ENCODE measurements at places on chromosomes 13 and 19. TPM values are rescaled to one million over a fixed set of nuclear protein-coding genes. Genes with fewer than 3 reads are reported as not detected.

- no peak overlapping the region for H3K4me3 ChIP-seq
- no peaks in the 10 kb centered on the region for H3K4me1 ChIP-seq
These were observed 93.6 kb downstream of the SOX1 start for GRCh38 chr13:112160558-112160957.

DNA sequence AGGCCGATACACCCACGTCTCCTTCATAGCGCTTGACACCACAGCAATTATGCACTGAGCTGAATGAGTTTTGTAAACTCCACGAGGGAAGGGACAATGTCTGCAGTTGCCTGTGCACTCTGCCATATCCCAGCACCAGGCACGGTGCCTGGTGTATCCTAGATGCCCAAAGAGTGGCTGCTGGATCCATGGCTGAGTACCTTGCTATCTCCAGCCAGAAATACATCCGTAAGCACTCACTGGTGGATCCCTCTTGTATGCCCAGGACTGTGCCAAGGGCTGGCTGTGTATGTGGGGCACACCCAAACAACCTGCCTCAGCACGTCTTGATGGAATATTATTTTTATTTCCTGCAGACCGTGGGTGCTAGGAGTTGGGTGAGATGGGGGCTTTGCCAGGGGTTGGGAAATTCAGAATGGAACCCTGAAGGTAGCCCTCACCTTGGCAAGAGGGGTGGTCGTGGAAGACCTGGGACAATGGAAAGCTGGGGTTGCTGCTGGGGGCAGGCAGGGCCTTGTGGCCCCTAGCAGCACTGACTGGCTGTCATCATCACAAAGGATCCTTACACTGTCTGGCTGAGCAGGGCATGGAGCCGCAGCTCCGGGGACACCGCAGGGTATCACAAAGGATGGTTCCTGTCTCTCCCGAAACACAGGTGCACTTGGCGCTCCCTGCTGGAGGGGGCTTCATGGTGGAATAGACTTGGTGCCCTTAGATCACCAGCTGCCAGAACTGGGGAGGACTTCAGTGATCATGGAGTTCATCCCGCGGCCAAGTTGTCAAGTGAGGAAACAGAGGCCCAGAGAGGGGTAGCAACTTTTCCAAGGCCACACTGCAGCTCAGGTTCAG, 131.3 kb downstream of the URI1 start:
- no peaks in the 10 kb centered on the region for H3K27me3 ChIP-seq
- H3K27ac ChIP-seq = no peak overlapping the region
- no peak overlapping the region for H3K4me3 ChIP-seq

GRCh38 chr13:51034906-51035305, 76.2 kb downstream of the C13orf42 start:
- peaks cover 9% of the 10 kb centered on the region for H3K27me3 ChIP-seq
- H3K36me3 ChIP-seq = no peaks in the 10 kb centered on the region
- H3K27ac ChIP-seq = no peak overlapping the region

DNA sequence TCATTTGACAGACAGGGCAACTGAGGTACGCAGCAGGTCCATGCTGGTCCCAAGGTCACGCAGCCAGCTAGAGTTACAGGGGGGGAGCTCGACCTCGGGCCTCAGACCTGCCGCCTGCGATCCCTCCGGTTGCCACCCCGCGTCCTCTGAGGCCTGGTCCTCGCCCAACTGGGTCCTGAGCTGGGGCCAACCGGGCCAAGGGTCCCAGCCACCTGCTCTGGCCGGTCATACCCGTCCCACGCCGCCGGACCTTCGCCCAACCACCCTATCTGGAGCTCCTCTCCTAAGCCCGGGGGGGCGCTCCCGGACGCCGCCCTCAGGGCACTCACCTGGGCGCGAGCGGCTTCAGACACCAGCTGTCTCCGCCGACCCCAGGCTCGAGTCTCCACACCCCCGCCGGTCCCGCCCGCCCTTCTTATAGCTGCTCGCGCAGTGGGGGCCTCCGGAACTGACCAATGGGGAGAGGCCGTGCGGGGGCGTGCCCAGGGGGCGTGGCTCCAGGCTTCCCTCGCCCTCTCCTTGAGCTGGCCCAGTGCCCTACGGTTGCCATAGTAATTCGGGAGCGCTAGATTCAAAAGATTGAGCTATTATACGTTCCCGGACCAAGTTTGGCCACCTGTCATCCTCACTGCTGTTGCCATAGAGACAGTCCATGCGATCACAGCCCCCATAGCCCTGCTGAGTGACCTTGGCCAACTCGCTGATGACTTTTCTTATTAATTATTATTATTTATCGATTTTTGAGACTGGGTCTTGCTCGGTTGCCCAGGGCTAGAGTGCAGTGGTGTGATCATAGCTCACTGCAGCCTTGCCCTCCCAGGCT, at the start of gene PLIN5:
TSS of gene PLIN5 (minus strand) at position 389 of the 823 bp plus-strand sequence. CDS start 1,150 bp downstream, outside the sequence.
- no peaks in the 10 kb centered on the region for H3K4me1 ChIP-seq
- peak; percentile 96 for DNase-seq
- peaks cover 18% of the 10 kb centered on the region for H3K27me3 ChIP-seq
- no peaks in the 10 kb centered on the region for H3K36me3 ChIP-seq
- no peak within 1 kb of the TSS for H3K27ac ChIP-seq
- H3K4me3 ChIP-seq = no peak within 1 kb of the TSS

DNA sequence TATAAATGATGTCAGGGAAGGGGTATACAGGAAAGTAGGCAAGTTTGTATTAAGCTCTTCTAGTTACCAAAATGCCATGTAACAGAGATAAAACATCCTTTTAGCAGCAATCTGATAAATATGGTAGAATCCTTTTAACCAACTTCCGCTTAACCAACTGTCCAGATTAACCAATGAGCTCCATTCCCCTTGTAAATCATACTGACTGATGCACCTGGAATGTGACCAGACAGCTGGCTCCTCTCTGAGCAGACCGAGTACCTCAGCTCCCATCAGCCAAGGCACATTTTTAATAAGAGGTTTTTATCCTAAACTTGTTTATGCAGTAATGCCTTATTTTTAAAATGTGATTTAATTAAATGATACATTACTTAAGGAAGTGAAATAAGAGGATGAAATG, 66.4 kb downstream of the KLF12 start:
- H3K4me1 ChIP-seq = peaks cover 30% of the 10 kb centered on the region
- DNase-seq = peak; percentile 54
- H3K36me3 ChIP-seq = peaks cover 3% of the 10 kb centered on the region
- no peak overlapping the region for H3K27ac ChIP-seq
- no peak overlapping the region for H3K4me3 ChIP-seq

- no peaks in the 10 kb centered on the region for H3K36me3 ChIP-seq
- H3K4me3 ChIP-seq = no peak overlapping the region
- no peaks in the 10 kb centered on the region for H3K27me3 ChIP-seq
These were observed 2.1 kb upstream of the DPY19L3 start for GRCh38 chr19:32403291-32403995.

GRCh38 chr19:41376241-41376997, at the start of gene TMEM91:
Gene TMEM91, plus strand, starts transcription at chr19:41376533. Its CDS starts 1,777 bp downstream, at chr19:41378310.
- peak; percentile 88 for DNase-seq
- H3K4me3 ChIP-seq = peak within 1 kb of the TSS; percentile 81
- no peaks in the 10 kb centered on the region for H3K27me3 ChIP-seq
- H3K27ac ChIP-seq = peak within 1 kb of the TSS; percentile 41
- peaks cover 12% of the 10 kb centered on the region for H3K4me1 ChIP-seq
- H3K36me3 ChIP-seq = no peaks in the 10 kb centered on the region

- DNase-seq = no peak
- no peak overlapping the region for H3K4me3 ChIP-seq
- peaks cover 9% of the 10 kb centered on the region for H3K4me1 ChIP-seq
- H3K27me3 ChIP-seq = no peaks in the 10 kb centered on the region
These were observed 73.2 kb downstream of the GGACT start for GRCh38 chr13:100515410-100515800.

DNA sequence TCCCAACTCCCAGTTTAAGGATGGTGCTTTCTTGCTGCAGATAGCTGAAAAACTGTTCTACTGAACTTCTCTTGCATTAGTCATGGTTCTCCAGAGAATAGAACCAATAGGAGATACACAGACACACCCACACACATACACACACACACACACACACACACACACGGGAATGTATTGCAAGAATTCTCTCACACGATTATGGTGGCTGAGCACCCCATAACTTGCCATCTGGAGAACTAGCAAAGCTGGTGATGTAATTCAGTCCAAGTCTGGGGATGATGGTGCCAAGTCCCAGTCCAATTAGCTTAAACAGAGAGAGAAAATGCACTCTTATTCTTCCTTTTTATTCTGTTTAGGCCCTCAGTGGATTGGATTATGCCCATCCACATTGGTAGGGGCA, 643.9 kb downstream of the DIAPH3 start:
- DNase-seq = no peak
- H3K4me3 ChIP-seq = no peak overlapping the region
- H3K36me3 ChIP-seq = no peaks in the 10 kb centered on the region

DNA sequence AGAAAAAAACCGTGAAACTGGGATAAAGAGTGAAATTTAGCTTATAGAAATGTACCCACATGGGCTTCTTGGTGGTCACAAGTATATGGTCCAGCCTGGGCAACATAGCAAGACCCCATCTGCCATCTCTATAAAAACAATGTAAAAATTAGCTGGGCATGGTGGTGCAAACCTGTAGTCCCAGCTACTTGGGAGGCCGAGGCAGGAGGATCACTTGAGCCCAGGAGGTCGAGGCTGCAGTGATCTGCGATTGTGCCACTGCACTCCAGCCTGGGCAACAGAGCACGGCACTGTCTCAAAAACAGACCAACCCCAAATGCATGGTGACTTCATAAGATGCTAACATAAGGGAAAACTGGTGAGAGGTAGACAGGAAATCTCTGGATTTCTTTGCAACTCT, 54.4 kb downstream of the GNG7 start:
- H3K4me3 ChIP-seq = no peak overlapping the region
- H3K4me1 ChIP-seq = no peaks in the 10 kb centered on the region
- H3K27me3 ChIP-seq = peaks cover 1% of the 10 kb centered on the region
- no peak overlapping the region for H3K27ac ChIP-seq
- no peak for DNase-seq

- no peak overlapping the region for H3K4me3 ChIP-seq
- H3K36me3 ChIP-seq = peaks cover 55% of the 10 kb centered on the region
- H3K27ac ChIP-seq = no peak overlapping the region
- H3K27me3 ChIP-seq = no peaks in the 10 kb centered on the region
These were observed 21.0 kb downstream of the TPP2 start for GRCh38 chr13:102617697-102618350.

DNA sequence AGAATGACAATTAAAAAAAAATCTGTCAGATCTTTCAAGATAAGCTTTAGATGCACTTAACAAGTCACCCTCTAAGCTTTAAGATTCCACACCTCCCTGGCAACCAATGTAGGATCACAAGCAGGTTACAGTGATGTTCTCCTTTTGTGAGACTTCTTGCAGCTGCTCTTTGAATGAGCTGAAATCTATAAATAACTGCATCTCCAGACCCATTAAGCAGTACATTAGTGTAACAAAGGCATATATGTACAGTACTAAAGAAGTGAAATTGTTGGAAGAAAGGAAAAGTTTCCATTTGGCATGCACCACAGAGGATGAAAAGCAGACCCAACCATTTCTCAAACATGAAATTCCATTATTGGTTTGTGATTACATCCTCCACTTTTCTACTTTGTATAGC, 364.7 kb downstream of the ENOX1 start:
- no peak for DNase-seq
- H3K27me3 ChIP-seq = no peaks in the 10 kb centered on the region
- H3K4me1 ChIP-seq = no peaks in the 10 kb centered on the region
- H3K27ac ChIP-seq = no peak overlapping the region
- no peak overlapping the region for H3K4me3 ChIP-seq

GRCh38 chr13:33353210-33353609, 67.7 kb upstream of the STARD13 start:
- no peak for DNase-seq
- no peak overlapping the region for H3K4me3 ChIP-seq
- peaks cover 21% of the 10 kb centered on the region for H3K4me1 ChIP-seq
- H3K36me3 ChIP-seq = no peaks in the 10 kb centered on the region
- H3K27ac ChIP-seq = no peak overlapping the region

DNA sequence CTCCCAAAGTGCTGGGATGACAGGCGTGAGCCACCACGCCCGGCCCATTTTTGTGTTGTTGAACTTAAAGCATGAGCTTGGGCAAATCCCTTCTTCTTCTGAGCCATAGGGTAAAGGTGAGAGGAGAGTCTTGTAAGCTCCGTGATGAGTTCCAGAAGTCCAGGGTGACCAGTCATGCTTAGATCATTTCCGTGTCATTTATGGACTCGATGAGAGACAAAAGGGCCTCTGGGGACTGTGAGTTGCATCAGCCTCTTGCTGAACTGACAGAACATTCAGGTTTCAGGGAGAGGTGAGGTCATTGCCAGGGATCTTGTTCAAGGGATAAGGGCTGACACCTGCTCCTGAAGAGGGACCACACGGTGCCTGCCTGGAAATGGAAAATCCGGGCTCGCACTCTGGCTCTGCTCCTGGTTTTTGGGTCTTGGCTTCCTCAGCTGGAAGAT, 53.6 kb downstream of the GADD45B start:
- peak; percentile 94 for DNase-seq
- H3K4me3 ChIP-seq = no peak overlapping the region
- no peaks in the 10 kb centered on the region for H3K36me3 ChIP-seq
- H3K27ac ChIP-seq = peak overlapping the region; percentile 52

DNA sequence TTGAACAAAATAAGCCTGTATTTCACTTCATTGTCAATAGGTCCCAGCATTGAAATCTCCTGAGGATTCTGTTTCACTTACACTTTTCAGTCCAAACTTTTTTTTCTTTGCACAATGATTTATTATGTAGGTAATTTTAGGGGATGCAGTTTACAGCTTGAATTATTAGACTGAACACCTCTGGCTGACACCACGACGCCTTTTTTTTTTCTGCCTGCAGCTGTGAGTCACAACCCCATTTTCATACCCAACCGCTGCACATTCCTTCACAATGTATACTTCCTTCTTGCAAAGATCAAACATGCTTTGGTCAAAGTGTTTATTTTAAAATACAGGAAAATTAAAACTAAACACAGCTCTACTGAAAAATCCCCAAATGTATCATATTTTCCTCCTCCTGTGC, 11.4 kb downstream of the ZIC2 start:
- no peak overlapping the region for H3K27ac ChIP-seq
- no peak for DNase-seq
- H3K27me3 ChIP-seq = peaks cover 100% of the 10 kb centered on the region
- H3K36me3 ChIP-seq = no peaks in the 10 kb centered on the region

DNA sequence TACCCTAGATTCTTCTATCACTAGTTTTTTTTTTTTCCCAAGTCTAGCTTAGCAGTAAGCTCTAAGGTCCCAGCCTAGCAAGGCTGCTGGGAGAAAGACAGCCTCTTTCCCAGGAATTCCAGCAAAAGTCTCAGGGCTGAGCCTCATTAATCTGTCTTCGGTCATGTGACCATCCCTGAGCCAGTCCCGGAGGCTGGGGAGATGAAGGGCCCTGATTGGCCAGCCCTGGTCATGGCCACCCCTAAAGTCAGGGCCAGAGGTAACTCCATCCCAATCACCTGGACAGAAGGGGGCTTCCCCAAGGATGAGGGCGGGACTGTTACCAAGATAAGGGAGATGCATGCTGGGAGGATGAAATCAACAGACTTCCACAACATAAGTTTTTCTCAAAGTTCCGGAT, 43.3 kb downstream of the CCNE1 start:
- no peaks in the 10 kb centered on the region for H3K4me1 ChIP-seq
- H3K36me3 ChIP-seq = no peaks in the 10 kb centered on the region
- DNase-seq = no peak
- H3K27ac ChIP-seq = no peak overlapping the region

The TECR gene
- 40.1 TPM for total RNA-seq

The ZNF14 gene
- total RNA-seq = 7.4 TPM

The LPAR2 gene
- 0.72 TPM for total RNA-seq

The LRRC25 gene
- 0.88 TPM for total RNA-seq

The NPAS1 gene
- total RNA-seq = 0.72 TPM

The FLT3LG gene
- 6.5 TPM for total RNA-seq

The POMP gene
- total RNA-seq = 70.7 TPM

The CCDC70 gene
- total RNA-seq = not detected
